A549 treated with CpdA at 1 μM for 4 hours (cell line): ENCODE measurements at places on chromosomes 6 and 20. TPM values are rescaled to one million over a fixed set of nuclear protein-coding genes. Genes with fewer than 3 reads are reported as not detected.

CNBD2 gene
- total RNA-seq = 4.3 to 6.4 TPM (median 5.5 TPM) in 5 replicates

PTGIS gene
- total RNA-seq = 0.02 TPM in 2 of 5 replicates, not detected in the others

TMEM244 gene
- total RNA-seq = not detected in 5 replicates

FAM83D gene
- total RNA-seq = 61.6 to 78.3 TPM (median 75.0 TPM) in 5 replicates

TCF15 gene
- total RNA-seq = not detected in 5 replicates

LCA5 gene
- total RNA-seq = 0.58 to 1.5 TPM (median 0.90 TPM) in 5 replicates

EGFL8 gene
- 1.1 to 2.4 TPM (median 1.3 TPM) in 5 replicates for total RNA-seq

SRMS gene
- total RNA-seq = not detected in 5 replicates

ARMH2 gene
- not detected in 5 replicates for total RNA-seq

TRAPPC3L gene
- total RNA-seq = not detected in 5 replicates

EPB41L2 gene
- 33.8 to 52.3 TPM (median 38.8 TPM) in 5 replicates for total RNA-seq

CTCFL gene
- total RNA-seq = 0.12 TPM in 1 of 5 replicates, not detected in the others
